Pons (tissue), 1 donor: ENCODE measurements at places on chromosomes 5 and 9.
A peak's percentile ranks its signal among the peaks of the same experiment; 100 is the strongest.

DNA sequence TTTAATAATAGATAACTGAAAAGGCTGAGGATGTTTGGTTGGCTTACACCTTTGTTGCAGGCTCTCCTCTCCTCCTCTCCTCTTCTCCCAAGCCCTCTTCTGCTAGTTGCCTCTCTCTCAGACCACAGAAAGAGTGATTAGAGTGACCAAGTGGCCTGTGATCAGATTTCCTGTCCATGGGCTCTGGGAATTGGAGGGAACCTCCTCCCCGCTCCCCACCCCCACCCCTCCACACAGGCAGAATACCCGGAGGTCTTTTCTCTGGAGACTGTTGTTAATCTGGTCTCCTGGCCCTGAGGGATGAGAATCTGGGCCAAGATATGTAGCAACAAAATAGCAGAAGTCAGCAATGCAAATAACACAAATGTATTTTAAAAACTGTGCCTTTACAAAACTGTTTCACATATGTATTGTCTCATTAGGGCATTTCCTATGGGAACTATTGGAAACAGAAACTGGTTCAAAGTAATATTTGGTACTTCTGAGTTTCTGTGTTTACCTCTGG is 361.3 kb downstream of the NR2F1-AS1 start:
- DNase-seq, result no peak

DNA sequence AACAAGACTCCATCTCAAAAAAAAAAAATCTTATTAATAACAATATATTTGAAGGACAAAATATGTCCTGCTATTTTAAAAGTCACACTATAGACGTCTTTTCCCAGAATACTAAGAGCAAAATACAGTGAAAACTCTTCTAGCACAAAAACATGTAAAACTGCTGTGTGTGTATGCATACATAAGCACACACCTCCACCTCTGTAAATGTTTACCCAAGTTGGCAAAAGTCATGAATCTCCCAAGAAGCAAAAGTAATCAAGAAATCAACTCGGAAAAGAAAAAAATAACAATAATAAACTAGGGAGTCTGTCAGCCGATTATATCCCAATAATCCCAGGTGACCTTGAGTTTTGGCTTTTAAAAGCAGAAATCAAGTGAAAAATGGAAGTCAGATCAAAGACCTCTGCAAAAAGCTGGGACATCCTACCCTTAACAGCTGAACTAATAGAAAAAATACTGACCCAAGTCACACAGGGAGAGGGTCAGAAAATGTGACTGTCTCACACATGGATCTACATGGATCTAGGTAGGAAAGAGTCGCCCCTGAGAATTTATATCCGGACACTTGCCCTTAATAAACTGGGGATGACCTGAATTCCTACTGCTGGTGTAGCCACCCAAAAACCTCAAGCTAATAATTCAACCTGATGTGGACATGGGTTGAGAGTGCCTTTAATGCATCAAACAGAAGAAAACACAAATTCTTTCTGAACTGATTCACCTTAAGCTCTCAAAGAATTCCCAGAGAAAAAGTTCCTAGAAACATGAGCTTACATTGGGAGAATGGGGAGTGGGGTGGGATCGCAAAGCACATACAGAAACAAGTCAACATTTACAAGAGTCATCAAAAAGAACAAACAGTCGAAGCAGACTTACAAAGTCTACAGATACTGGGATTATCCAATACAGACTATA is 29.9 kb downstream of the LPAR1 start:
- DNase-seq, result no peak

DNA sequence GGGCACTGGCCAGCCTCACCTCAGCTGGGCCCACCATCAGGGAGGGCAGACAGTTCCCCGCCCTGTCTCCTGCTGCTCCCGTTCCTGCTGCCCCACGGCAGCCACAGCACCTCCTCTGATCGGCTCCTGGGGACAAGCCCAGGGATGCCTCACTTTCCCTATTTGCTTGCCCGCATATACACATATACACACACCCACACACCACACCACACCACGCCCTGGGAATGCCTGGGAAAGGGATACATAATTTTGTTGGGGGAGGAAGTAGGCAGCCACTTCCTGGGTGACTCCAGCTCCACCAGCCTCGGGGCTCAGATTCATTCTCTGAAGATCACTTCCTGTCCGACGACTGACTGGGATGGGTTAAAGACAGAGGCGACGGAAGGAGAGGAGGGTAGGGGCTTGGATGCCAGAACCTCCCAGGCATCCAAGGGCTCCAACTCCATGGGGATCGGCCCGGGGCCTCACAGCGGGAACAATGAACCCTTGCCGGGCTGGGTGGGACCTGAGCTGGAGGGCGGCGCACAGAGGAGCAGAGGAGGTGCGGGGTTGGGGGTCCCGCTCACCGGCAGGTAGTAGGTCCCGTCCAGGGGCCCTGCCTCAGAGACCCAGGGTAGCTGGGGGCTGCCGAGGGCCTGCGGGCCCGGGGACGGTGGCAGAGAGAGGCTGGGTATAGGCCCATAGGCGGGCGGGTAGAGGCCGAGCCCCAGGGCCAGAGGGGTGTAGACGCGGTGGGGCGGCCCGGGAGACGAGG is 2.0 kb upstream of the MZB1 start:
- no peak for DNase-seq

DNA sequence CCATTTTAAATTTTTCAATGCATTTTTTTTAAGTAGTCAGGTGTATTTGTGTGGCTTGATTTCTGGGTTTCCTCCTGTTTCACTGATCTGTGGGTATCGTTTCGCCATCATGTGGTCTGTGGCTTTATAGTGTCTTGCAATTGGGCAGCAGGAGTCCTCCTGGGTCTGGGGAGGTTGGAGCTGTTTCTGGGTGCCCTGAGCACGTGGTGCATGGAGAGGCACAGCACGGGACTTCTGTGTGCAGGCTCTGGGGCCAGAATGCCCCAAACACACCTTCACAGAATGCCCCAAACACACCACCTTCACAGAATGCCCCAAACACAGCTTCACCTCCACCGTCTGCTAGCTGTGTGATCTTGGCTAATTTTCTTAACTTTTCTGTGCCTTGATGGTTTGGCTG is 82.6 kb upstream of the COL5A1 start:
- no peak for DNase-seq

DNA sequence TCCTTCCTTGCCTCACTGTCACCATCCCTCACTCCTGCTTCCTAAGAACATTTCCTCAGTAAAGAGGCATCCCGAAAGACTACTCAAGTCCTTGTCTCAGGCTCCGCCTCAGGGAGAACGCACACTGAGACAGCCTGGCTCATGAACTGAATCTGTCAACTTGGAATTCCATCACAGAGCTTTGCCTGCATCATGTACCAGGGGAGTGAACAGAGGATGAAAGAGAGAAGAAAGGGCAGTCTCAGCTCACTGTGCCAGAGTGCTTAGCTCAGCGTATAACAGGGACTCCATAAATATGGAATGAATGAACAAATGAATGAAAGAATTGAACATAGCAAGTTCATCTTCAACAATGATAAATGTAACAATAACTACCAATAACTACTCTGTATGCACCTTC is 68.7 kb upstream of the SLC1A3 start:
- no peak for DNase-seq

DNA sequence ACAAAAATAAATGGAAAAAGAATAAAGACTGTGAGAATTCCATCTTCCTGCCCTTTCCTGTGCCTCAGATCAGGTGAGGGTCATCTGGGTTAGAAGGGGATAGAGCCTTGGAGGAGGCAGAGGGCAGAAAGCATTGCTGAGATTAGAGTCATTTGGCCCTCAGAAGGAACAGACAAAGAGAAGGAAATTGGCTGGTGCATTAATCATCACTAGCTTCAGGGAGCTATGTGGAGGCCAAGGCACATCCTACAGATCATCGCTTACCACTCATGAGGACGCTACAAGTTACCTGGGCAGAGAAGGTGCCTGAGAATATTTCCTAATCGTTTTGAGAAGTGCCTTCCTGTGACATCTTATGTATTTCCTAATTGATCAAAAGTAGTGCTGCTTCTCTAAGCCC is 74.5 kb downstream of the C7 start:
- DNase-seq, result no peak

DNA sequence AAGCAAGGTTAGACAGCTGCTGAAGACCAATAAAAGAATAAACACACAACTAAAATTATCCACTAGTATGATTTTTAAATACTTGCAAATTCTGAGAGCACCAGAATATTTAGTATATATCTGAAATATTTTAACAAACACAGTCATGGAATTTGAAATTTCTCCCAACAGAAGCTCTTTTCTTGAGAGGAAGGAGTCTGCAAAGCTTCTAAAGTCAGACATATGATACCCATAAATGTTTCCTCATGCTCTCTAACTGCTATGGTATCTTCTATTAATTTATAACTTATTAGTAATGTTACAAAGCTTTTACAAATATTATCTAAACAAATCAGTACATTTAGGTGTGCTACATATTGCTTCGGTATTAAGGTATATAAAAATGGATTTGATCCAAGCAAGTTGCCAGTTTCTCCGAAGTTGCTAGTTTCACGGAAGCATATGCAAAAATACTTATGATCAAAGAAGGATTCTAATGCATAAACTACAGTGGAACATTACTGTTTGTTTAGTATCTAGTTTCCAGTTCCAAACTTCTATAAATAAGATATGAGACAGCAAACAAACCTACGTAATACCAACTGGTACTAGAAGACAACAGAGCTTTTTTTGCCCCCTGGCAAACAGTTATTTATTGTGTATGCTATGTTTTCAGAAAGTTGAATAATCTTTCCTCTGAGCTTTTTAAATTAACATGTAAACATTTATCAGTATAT is 22.0 kb downstream of the FNIP1 start:
- DNase-seq, result peak; percentile 58

- DNase-seq, result no peak
Observed at GRCh38 chr5:34660444-34660843, 4.3 kb downstream of the RAI14 start.

DNA sequence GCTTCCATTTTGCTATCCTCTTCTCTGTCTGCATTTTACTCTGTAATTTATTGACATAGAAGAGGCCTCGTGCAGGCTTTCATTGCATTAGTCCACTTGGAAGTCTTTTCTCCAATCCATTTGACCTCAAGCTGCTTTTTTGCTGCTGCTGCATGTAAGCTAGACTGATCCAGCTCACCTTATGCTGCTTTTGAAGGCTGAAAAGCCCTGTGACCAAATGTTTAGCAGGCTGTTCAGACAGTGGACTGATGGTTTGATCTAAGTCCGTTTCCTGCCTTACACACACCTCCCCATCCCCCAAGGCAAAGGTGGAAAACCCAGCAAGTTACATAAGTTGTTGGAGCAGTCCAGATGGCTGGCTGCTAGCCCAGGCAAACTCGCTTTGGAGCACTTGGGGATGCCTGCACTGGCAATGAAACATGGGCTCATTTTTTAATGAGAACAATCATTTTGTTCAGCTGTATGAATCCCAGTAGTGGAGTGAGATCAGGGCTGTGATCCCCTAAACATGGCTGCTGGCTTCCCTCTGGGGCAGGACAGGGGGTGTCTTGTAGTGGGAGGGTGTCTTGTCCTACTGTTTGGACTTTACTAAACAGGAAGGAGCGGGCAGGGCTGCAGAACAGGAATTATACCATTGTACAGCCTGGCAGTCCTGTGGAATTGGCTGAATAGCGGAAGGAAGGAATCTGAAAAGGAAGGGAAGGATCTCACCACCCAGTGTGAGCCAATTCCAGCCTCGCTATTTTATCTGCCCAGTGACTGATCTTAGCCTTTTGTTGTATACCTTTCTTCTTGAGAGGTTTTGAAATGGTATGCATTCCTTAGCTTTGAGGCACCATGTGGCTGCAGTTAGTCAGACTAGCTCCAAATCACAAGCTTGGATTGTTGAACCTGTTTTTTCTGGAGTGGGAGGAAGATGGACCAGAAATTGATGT is 212.0 kb downstream of the ARHGAP26 start:
- DNase-seq, result peak; percentile 85

DNA sequence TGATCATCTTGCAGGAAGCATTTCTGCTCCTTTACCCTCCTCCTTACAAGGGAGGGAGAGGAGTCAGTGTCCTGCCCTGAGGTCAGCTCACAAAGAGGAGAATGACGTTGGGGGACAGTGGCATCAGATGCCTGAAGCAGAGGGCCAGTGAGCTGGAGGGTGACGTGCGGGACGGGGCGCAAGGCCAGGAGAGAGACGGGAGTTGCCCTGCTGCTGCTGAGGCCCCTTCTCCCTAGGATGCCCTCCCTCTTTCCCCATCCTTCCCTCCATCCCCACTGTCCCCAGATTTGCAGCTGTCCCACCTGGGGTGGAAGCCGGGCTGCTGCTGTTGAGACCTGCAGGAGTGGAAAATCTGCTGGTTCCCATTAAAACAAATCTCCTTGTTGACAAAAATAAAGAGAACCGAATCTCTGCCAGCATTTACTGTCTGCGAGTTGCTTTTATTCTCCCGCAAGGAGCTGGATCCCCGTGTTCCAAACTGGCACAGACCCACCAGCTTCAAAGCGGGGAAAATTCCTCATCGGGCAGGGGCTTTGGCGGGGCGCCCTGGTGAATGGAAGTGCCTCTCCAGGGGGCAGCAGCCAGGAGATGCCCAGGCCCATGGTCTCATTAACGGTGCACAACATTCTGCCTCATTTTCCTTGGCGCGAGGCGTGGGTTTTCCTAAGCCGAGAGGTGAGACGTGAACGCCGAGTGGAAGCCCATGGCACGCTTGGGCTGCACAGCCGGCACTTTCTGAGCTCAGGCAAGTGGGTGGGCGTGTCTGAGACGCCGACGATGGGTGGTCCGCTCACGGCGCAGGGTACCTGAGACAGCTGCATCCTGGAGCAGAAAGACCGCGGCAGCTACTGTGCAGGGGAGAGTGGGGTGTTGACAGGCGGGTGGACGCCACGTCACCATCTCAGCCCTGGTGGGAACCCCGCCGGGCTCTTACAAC is 13.9 kb upstream of the COL5A1 start:
- DNase-seq, result no peak

- DNase-seq, result no peak
Observed at GRCh38 chr5:129069292-129069691, 25.3 kb upstream of the ISOC1 start.

DNA sequence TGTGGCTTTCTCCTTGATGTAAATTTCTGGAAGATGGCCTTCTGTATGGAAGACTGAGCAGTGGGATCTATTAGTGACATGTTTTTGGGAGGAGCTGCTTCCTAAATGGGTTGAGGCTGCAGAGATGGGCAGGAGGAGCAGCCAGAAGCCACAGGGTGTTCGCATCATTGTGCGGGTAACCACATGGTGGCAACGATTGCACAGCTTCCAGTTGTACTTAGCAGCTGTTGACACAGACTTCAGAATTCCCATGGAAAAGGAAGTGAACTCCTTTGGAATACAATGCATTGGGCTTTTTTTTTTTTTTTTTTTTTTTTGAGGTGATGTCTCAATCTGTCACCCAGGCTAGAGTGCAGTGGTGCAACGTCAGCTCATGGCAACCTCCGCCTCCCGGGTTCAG is 297.3 kb downstream of the NR3C1 start:
- peak; percentile 70 for DNase-seq

DNA sequence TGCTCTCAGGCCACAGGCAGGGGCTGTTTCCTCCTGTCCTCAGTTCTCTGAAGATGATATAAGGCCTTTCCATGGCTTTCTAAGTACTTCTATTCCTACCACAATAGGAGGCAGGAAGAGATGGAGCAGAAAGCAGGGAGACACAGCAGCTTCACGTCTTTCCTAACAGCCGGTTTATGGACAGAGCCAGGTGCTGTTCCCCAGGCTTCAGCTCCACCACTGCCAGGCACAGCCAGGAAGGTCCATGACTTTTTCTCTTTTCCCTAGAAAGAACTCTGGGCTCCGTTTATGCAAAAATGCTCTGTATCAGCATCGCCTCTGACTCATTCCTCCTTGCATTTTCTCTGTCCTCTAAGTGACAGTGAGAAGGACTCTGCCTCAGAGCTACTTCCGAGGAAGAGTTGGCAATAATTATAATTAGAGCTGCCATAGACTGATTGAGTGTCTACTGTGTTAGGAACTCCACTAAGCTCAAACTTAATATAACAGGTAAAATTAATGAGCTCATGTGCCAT is 478.5 kb downstream of the RASEF start:
- peak; percentile 22 for DNase-seq

- DNase-seq, result no peak
Observed at GRCh38 chr5:94523018-94523417, 95.4 kb downstream of the KIAA0825 start.
